ENCODE measurements at places on chromosomes 2 and 18.

- DNase-seq: no peak
Measured at GRCh38 chr2:144999071-144999875, 479.4 kb upstream of the ZEB2 start.

GRCh38 chr2:53098696-53099078 lies 668.9 kb upstream of the CHAC2 start:
- no peak for DNase-seq

DNA sequence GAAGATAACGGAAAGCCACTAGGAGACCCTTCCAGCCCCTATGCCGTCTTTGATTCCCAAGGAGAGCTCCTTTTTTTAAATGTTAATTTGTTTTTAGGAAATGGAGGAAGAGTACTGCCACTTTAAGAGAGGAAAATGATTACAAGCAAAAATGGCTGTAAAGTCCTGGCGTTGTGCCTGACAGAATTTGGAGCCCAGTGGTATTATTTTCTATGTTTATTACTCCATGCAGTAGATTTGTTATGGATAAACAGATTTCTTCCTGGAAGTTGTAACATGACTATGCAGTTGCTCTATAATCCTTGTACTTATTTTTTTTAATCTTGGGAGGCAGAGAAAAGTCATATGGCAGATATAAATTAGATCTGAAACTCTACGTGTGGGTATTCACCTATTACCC lies 141.3 kb downstream of the GBX2 start:
- DNase-seq: no peak

DNA sequence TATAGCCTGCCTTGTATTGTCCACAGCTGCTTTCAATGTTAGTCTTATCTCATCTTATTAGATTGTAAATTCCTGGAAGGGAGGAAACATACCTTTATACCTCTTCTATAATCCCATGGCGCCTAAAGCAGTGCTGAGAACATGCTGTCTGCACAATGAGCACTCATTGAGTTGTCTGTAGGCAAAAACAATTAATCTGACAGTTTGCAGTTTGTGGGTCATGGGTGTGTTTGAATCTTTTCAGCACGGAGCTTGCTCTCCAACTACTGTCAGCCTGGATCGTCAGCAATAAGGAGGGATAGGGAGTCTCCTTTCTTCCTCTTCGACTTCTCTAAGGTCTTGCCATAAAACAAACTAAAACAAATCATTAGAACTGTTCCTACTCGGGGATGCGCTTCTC lies 26.5 kb upstream of the GREB1L start:
- DNase-seq: no peak

- DNase-seq: no peak
Measured at GRCh38 chr2:72442270-72442669, 294.6 kb upstream of the CYP26B1 start.

DNA sequence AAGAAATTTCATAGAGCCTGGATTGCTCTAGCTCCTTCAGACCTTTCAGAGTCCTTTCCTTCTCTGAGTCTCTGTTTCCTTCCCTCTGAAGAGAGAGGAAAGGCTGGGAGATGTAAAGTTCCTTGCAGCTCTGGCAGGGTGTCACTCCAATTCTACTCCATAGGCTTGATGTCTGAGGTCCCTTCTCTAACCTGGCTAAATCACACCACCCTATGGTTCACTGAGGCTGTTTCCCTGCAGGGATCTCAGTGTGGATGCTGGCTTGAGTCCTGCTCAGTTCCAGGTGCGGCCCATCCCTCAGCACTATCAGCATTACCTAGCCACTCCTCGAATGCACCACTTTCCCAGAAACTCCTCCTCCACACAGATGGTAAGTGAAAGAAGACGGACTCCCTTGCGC lies 209.7 kb downstream of the LOXHD1 start:
- no peak for DNase-seq

- no peak for DNase-seq
Measured at GRCh38 chr18:62558015-62558663, 35.3 kb downstream of the ZCCHC2 start.

DNA sequence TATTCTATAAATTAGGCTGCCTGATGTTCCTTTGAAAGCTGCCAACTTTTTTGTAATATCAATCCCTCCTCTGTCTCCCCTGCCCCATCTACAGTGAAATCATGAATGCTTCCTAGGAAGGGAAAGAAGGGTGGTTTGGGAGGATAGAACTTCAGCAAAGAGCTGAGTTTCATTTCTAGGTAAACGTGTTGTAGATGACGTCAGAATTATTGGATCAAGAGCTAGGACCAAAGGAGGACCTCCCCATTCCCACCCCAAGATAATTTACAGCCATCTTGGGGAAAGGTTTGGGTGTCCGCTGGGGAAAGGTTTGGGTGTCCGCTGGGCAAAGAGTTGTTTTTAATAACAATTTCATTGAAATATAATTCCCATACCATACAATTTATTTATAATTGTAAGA lies 11.2 kb upstream of the ANKRD53 start:
- DNase-seq: no peak

Data from inflammatory macrophage treated with lipopolysaccharide for 4 hours (primary cell).